ENCODE measurements at places on chromosomes 3 and 15.

GRCh38 chr3:182303169-182303568 is 490.1 kb upstream of the ATP11B start:
- DNase-seq: no peak

GRCh38 chr15:68402432-68403160 is 29.4 kb downstream of the ITGA11 start:
- no peak for DNase-seq

GRCh38 chr3:42122261-42123011 is 31.3 kb downstream of the TRAK1 start:
- no peak for DNase-seq

GRCh38 chr15:52784799-52785671 is 5.1 kb downstream of the ONECUT1 start:
- DNase-seq: no peak

GRCh38 chr3:184040010-184040409 is 8.5 kb downstream of the HTR3D start:
- no peak for DNase-seq

DNA sequence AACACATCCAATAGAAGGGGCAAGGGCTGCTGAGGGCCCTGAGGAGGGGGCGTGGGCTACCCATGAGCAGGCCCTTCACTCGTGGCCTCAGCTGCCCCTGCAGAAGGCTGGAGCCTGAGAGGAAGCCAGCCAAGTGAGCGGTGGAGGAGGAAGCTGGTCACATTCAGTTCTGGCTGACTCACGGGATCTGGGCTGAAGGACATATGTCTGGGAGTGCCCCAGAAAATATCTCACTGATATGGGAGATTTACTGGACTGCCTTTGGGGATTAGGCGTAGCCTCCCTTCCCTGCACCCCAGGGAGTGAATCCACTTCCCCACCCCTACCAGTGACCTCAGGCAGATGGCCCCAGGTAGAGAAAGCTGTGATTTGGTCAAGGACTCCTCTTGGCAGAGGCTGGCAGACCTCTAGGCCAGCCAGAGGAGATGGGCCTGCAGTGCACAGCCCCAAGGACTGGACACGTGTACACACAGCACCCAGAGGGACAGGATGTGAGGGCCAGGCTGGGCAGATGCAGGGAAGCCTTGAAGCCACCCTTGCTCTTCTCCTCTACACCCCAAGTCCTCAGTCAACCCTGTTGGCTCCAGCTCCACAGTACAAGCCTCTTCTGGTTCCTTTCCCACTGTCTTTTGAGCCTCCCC is 14.2 kb upstream of the ANKDD1A start:
- no peak for DNase-seq

DNA sequence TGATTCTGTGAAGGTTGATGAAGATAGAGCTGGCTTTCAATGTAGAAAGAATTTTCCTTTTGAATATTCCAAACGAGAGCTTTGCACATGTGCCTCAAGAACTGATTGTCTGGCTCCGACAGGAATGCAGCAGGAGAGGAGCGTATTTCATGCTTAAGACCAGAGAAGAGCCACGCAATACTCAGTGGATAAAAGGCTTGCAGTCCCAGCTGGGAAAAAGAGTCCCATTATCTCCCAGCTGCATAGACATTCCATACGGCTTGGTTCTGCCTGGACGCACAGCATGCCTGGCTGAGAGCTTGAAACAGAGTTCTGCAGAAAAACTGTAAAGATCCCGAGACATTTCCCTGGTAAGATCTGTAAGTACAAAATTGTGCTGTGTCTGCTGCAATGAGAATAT is at the start of gene CNTN6:
TSS of gene CNTN6 (plus strand) at position 254 of the 400 bp plus-strand sequence. CDS start 54,985 bp downstream, outside the sequence.
- DNase-seq: no peak

DNA sequence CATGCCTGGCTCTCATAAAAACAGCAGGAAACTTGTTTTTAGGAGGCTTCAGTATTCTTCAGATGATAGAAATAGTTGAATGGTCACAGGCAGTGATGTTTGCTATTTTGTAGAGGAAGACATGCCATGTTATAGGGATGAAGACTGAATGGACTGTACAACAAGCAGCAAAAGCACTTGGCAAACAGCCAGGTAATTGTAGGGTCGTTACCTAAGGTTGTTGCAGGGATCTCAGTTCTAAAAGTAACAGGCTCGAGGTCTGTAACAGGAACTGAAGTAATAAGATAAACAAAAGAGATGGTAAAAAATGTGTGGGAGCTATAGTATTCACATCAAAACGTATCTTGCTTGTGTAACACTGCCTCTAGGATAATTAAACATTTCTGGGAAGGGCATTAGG is 116.3 kb downstream of the TFG start:
- DNase-seq: no peak

DNA sequence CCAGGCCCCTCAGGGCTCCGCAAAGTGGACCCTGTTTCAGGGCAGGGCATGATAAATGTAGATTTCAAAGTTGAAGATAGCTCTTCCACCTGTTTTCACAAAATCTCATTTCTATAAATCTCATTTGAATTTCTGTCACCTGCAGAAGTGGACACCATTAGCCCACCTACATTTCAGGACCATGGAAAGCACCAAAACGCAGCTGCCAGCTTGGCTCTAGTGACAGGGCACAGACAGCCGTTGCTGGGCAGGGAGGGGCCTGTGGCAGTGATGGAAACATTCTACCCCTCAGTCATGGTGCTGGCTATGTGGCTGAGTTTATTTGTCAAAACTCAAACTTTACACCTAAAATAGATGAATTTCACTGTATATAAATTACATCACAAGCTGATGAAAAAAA is 40.4 kb downstream of the PRR23E start:
- no peak for DNase-seq

DNA sequence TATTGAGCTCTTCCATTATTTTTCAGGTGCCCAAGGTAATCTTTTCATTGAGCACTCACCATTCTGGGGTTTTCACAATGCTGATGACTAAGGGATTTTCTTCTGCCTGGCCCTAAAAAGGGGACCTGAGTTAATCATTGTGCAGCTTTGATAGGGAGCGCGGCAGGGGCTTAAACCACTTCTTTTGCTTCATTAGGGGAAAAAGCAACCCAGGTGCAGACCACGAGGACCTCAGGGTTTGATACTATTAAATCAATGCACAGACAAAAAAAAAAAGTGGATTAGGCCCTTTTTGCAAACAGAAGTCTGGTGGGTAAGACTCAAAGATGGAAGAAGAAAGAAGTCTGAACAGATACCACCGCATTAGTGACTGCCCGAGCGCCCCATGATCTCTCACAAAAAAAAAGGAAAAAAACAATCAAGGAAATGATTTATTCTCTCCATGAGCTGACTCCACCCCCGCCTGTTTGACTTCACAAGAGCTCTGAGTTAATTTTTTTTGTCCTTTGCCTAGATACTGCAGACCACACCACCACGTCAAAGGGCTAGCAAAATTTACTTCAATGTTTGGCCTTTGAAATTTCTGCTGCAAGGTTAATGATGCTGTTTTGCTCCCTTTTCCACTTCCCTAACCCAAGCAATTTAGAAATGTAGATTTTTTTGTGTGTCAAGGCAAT is 78.0 kb upstream of the FEZF2 start:
- DNase-seq: no peak

DNA sequence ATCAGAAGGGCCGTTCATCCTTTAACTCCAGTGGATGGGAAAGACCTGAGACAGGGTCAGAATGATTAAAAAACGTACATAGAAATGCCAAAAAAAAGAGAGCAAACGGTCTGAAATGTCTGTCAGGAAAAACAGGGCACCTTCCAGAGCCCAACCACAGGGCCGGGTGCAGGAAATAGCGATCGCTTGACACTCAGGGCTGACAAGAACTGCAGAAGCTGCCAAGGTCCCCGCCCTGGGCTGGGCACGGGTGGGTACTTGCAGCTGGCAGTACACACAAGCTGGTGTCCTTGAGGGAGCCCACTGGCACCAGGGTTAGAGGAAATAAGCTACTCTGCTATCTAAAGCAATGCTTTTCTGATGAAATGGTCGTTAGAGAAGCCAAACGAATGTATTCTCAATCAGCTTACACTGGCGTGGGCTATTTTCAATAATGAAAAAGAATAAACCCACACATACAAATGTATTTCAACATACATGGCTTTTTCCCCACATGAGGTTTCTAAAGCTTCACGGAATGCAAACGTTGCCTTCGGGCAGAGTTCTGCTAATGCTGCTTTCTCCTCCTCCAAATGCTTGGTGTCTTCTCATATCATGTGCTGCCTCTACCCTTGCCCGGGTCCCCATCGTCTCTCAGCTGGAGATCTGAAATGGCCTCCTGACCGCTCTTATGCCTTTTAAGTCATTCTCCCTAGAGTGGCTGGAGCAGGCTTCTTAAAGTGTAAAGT is 15.6 kb downstream of the FRMD4B start:
- DNase-seq: no peak

GRCh38 chr15:100740138-100740537 is 137.7 kb downstream of the ASB7 start:
- DNase-seq: no peak

GRCh38 chr3:127588806-127589577 is 1.5 kb downstream of the TPRA1 start:
- no peak for DNase-seq

DNA sequence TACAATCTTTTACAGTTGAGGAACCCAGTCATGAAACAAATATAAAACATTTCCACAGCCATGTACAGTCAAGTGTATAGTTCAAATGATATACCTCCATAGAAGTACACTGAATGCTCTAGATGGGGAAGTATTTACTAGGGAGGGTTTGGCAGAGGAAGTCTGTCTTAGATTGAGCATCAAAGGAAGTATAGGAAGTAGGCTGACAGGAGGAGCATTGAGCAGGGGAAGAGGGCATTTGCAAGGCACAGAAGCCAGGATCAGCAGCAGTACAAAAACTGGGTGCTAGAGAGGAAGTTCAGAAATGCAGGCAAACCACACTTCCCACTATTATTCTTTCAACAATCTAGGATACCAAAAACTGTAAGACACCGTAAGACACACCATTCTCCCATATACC is 122.6 kb downstream of the ANO10 start:
- no peak for DNase-seq

DNA sequence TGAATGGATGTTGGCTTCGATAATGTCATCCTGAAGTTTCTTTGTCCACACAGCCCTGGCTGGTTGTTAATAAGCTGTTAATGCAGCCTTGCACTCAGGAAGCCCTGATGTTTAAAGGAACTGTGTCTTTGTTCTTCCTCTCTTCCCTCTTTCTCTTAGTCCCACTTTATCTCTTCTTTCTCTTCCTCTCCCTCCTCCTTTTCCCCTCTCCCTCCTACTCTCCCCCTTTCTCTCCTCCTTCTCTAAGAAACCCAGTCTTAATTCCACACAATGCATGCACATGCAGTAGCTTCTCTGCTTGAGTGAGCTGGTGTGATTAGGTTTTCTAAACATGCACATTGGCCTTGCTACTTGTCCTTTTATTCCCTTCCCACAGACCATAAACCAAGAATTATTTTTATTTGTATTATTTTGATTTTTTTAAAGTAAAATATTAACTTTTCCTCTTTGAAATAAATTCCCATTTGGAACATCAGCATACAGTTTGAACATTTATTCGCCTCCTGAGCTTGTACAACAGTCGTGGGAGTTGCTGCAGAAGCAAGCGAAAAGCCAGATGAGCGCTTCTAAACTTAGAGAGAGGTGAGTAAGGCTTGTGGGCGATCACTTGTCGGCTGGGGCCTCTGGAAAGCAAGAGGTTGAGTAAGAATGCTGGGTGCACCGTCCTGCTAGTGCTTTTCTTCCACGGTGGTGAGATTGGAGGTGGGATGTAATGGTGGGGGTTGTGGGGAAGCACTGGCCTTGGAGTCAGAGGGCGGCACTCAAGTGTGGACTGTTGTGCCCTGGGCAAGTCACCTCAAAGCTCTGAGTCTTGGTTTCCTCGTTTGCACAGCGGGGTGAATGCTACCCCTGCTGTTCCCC is 7.2 kb downstream of the GHRL start:
- no peak for DNase-seq

DNA sequence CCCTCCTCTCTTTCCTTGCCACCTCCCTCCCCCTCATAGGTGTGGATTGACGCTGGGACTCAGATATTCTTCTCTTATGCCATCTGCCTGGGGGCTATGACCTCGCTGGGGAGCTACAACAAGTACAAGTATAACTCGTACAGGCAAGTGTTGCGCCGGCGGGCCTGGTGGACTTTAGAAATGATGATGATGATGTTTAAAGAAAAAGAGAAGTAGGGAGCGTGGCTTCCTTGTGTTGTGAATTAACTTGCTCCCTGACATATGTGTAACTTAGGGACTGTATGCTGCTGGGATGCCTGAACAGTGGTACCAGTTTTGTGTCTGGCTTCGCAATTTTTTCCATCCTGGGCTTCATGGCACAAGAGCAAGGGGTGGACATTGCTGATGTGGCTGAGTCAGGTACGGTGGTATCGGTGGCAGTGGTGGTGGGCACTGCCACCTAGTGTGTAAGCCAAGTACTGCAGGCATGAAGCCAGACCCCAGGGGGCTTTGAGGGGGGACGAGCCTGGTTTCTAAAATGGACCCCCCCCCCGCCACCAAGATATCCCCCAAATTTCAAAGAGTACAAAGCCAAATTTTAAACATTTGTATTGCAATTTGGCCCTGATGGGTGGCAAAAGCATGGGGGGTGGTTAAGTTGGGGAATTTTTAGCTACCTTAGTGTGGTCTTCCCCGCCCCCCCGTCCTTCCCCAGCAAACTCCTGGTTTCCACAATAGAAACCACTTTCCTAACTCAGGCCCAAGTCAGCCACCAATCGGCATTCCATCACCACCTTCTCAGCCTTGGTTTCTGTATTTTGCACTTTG is 65.6 kb downstream of the SLC6A6 start:
- DNase-seq: no peak

GRCh38 chr15:79222808-79223207 is 59.7 kb upstream of the ANKRD34C start:
- no peak for DNase-seq

GRCh38 chr15:66631616-66632263 is 65.9 kb upstream of the LCTL start:
- DNase-seq: no peak

DNA sequence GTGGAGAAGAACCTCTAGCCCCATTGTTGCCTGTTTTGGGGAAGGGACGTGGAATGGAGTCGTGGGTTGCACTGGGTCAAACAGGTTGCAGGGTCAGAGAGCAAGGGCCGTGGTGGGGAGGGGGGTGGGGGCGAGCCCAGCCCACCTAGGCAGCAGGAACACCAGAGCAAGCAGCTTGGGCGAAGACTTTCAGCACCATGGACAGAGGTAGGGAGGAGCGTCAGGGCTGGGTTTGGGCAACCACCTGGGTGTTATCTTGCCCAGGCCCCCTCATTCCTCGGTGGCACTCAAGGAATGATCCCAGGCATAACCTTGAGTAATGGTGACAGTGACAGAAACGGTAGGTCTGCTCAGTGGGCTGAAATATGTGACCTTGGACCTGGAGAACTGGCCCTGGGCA is 45.9 kb upstream of the TMEM115 start:
- DNase-seq: no peak

DNA sequence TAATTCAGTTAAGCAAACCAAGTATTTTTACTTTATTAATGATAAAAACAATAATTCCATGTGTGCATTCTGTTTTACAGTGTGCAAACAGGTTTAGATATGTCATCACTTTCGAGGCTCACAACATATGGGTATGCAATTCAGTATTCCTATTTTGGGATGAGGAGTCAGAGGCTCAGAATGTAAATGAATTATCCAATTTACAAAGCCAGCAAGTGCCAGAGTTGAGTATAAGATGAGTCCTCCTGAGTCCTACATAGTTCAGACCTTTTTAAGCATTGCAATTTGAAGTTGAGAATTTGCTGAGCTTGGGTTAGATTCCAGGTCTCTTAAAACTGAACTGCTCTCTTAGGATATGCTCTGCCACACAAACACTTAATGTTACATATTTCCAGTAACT is 424.2 kb upstream of the ROBO2 start:
- no peak for DNase-seq

- no peak for DNase-seq
Observed at GRCh38 chr15:49055630-49056029, 9.4 kb upstream of the SECISBP2L start.
